ENCODE measurements at places on chromosomes 3 and 15. TPM values are rescaled to one million over a fixed set of nuclear protein-coding genes. Genes with fewer than 3 reads are reported as not detected.
A peak's percentile ranks its signal among the peaks of the same experiment; 100 is the strongest.

Gene MUC4
- total RNA-seq = 0.09 TPM

DNA sequence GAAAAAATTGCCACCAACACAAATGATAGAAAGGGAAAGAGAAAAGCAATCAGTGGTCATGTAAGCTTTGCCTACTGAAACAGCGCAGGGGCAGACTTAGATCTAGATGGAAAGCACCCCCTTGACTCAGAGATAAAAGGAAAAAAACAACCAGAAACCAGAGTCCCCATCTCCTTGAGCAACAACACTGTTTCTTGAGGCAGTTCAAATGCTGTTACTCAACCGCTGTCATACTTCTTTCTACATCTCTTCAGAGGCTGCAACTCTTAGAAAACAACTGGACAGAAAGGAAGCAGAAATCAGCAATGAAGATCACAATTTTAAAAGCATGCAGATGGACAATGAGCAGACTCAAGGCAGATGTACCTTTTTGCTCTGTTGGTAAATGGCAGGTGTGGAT is 36.5 kb downstream of the FSIP1 start:
- DNase-seq = no peak

DNA sequence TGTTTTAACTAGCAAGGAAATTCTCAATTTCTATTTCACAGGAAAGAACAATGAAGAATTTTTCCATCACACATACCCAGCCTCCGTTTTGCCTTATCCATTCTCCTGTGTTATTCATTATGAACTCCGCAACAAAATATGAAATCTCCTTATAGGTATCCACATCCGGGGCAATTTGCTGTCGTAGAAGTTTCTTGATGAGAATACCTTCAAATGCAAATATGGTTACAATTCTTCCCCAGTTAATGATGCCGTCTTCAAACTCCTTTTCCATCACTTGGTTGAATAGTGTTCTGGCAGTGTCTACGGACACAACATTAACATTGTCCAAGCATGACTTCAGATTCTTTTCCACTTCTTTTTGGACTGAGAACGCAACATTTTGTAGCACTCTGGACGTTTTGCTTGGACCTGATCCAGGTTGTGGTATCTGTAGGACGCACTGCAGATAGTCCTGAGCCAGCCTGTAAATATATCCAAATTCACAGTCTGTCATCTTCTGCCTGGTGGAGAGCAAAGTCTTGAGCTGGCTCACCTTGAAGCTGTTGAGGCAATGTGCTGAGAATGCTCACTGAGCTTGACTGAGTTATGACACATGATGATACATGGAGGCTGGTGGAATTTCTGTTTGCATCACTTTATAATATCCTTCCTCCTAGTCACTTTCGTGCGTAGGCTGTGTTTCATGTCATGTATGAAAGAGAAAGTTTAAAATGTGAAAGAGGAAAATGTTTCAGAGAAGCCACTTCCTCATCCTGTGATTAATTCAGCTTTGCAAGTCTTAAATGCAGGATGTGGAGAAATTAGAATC is at the start of gene BCL2A1:
TSS of gene BCL2A1 (minus strand) at position 573 of the 811 bp plus-strand sequence. CDS start at position 496, 77 bp downstream.
- peak; percentile 83 for DNase-seq

DNA sequence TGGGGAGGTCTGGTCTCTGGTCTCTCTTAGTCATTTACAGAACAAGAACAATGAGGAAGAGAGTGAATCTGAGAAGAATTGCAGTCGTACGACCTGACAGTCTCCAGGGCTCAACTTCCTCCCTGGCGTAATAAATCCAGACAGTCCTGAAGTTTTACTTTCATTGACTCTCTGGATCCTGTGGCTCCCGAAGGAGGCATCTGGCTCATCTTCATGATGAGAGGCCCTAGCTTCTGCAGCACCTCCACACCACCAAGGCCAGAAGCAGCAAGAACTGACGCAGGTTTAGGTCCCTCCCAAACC is 11.8 kb upstream of the CYFIP1 start:
- DNase-seq = no peak

DNA sequence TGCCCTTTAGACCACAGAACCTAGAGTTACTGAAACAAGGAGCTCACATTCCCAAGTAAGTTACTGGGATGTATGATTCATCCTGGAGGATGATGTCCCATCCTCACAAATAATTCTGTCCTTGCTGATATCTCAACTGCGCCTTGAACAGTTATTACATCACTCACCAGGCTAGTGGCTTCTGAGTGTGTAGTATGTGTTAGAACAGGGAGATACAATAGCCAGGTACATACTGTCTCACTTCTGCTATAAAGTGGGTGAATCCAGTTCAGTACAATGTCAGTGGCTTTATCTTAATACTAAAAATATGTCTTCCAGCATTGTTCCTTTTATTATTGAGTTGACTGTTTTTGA is 483.2 kb upstream of the FRG2C start:
- no peak for DNase-seq

Measured in activated CD4-positive, alpha-beta T cell treated with anti-CD3 and anti-CD28 coated beads for 36 hours (primary cell).